HTR-8/SVneo (cell line): ENCODE measurements at places on chromosomes 2 and 18.

GRCh38 chr18:2998644-2999043 is 14.3 kb downstream of the LPIN2 start:
- no peak for DNase-seq

DNA sequence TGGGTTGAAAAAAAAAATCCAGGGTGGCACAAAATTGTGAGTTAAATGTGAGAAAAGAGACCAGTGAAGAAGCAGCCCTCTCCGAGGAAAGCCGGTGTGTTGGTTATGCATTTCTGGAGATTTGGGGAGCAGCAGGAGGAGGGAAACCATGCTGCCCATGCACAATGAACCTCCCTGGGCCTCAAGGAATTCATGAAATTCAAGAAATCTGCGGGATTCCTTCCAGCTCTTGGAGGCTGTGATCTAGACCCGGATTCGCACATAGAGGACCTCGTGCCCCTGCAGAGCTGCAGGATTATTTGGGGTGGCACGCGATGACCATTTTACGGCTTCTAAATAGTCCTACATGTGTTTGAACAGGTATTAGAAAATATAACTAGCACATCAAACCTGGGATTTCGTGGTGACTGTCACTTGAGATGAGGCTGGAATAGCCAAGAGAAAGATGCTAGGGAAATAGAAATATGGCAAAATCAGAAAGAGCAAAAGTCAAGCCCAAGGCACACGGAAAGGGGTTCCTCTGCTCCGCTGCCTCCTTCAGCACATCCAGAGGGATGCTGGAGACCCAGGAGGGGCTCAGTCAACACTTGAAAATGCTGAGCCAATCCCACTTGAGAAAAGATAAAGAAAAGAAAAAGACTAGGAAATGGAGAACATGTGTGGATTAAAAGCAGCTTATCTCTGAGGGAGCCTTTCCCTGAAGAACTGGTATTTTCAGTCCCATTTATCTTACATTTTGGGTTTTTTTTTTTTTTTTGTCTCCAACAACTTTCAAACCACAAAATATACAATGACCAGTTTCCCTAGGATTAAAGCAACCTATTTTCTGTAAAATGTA is 22.0 kb downstream of the KCTD1 start:
- DNase-seq = no peak

DNA sequence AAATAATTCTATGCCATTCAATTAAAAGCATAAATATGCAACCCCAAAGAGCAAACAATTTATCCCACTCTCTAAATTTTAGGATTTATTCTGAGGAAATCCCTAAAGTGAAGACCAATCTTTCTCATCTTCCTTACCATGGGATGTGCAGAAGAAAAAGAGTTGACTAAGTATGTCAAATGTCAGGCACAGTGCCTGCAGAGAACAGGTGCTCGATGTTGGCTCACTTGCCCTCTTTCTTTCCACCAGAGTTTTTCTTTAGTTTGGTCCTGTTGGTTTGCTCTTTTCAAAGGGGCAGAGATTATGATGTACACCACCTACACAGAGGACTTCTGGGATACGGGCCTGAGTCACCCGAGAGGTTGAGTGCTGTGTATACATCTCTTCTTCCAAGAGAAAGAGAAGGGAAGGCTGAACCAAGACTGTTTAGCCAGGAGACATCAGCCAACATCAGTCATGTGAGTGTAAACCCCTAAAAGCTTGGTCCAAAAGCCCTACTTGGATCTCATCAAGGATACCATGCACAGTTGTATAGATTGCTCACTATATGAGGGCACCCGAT is 51.7 kb downstream of the SUMO1 start:
- DNase-seq = no peak

DNA sequence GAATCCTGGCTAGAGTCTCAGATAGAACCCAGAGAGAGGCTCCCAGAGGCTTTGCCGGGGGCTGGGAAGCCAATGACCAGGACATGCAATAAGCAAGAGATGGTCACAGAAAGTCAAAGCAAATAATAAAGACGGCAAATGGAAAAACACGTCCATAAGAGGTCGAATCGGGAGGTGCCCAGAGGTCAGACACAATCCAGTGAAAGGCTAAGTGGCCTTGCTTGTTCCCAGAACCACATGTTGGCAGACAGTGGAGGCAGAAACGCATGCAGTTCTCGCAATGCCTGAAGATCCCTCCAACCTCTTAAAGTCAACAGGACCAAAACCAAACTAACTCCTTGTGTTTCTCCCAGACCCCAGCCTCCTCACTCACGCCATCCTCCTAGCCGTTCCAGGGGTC is 3.0 kb downstream of the CYB5A start:
- no peak for DNase-seq

GRCh38 chr2:100214265-100214971 is 72.0 kb upstream of the AFF3 start:
- no peak for DNase-seq

- DNase-seq = no peak
Measured at GRCh38 chr2:18901242-18901641, 311.9 kb upstream of the NT5C1B start.
